ENCODE measurements at places on chromosomes 1 and 21. TPM values are rescaled to one million over a fixed set of nuclear protein-coding genes. Genes with fewer than 3 reads are reported as not detected.

PLPPR5 gene
- not detected for total RNA-seq

VCAM1 gene
- total RNA-seq = not detected

GRCh38 chr1:185816460-185816859 lies 82.3 kb downstream of the HMCN1 start:
- H3K36me3 ChIP-seq = no peaks in the 10 kb centered on the region
- no peak overlapping the region for H3K4me3 ChIP-seq
- no peaks in the 10 kb centered on the region for H3K4me1 ChIP-seq
- DNase-seq = no peak
- H3K27me3 ChIP-seq = no peaks in the 10 kb centered on the region

GRCh38 chr1:998745-998994 lies 1.2 kb downstream of the HES4 start:
- no peaks in the 10 kb centered on the region for H3K27me3 ChIP-seq
- peaks cover 28% of the 10 kb centered on the region for H3K4me1 ChIP-seq
- H3K4me3 ChIP-seq = peak overlapping the region; percentile 87
- no peak for DNase-seq
- no peak overlapping the region for H3K27ac ChIP-seq

DNA sequence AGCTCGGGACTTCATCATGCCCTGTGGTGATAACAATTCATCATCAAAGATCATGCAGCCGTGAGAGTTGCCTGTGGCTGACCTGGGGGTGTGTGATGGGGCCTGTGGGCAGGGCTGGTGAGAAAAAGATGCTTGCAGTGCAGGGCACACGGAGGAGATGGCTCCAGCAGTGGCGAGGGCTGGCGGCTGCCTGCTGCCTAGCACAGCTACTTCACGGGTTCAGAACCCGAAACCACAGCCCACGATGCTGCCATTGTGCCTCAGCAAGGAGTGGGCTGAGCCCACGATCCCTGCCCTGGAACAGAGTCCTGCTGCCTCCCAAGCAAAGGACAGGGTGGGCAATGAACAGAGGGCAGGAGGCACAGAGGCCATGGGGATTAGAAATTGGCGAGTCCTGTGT lies 631 bp upstream of the KRTAP10-9 start:
- no peaks in the 10 kb centered on the region for H3K4me1 ChIP-seq
- H3K27ac ChIP-seq = no peak overlapping the region
- no peaks in the 10 kb centered on the region for H3K36me3 ChIP-seq
- H3K27me3 ChIP-seq = no peaks in the 10 kb centered on the region
- no peak for DNase-seq
